ENCODE measurements at places on chromosomes 7 and 10.

GRCh38 chr7:42740408-42740807, 171.5 kb downstream of the C7orf25 start:
- DNase-seq = no peak

GRCh38 chr7:6020371-6021286, 10.5 kb upstream of the ANKRD61 start:
- no peak for DNase-seq

DNA sequence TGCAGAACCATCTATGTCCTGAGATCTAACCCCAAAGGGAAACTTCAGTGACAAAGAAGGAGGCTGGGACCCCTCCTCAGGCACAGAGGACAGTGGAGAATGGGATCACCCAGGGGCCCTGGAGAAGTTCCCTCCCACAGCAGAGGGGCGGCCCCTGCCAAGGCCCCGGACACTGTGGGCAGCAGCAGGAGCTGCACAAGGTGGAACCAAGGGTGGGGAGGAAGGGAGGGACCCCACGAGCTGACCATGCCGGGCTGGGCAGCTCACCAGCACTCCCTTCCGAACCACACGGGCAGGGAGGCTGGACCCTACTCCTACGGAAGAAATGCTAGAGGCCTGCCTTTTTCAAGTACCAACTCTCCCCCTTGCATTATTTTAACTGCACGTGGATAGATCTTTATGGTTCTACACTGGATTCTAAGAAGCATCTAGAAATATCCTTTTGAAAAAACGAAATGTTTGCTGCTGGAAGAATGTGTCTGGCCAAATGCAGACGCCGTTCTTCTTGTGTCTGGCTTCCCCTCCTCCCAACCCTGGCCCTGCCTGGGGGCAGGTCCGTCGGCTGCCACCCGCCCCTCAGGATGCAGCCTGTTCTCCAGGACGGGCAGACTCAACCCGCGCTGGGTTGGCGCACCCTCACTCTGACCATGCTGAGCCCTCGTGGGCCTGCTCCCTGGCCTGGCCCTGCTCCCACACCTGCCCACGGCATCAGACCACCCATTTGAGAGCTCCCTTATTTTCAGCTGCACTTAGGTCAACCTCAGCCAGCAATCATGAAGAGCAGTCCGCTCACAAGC, 193.9 kb downstream of the TCERG1L start:
- DNase-seq = no peak

- no peak for DNase-seq
These were observed 77.3 kb downstream of the CDC14C start for GRCh38 chr7:49001610-49002033.

DNA sequence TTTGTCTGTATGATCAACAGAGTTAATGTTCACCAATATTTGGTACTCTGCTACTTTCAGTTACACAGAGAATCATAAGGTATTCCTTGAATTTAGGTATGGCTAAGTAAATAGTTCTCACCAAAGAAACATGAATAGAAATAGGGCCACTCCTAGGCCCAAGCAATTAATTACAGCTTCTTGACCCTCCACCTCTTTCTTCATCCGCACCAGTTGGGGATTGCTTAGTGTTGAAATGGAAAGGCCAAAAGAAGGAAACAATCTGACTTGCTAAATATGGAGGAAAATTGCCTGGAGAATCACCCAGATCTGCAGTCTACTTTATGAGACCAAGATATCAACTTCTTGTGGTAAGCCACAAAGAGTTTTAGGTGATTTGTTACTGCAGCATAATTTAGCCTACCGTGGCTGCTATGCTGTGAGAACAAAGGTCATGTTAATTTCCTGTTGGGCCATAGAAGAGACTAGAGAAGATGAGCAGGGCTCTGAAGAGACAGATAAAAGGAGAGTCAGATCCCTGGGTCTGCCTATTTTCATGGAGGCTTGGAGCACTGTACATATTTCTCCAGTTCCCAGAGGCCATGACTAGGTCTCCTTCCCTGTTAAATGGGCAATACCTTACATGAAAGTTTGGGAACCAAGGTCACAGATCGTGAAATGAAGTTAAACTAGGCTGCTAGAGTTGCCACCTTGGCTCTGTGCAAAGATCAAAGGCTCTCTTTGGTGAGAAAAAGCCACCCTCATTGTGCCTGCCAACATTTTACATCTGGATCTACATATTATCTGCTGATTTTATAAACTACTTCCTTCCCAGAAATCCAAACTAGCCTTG, 93.3 kb upstream of the GDF10 start:
- no peak for DNase-seq

- DNase-seq = peak; percentile 79
These were observed 82.1 kb upstream of the PDGFA start for GRCh38 chr7:601595-602340.

GRCh38 chr10:380313-380940, 245.2 kb downstream of the ZMYND11 start:
- DNase-seq = no peak

GRCh38 chr7:127786184-127786583, 134.2 kb downstream of the SND1 start:
- DNase-seq = no peak

- no peak for DNase-seq
These were observed 28.5 kb downstream of the PRLHR start for GRCh38 chr10:118566911-118567310.

DNA sequence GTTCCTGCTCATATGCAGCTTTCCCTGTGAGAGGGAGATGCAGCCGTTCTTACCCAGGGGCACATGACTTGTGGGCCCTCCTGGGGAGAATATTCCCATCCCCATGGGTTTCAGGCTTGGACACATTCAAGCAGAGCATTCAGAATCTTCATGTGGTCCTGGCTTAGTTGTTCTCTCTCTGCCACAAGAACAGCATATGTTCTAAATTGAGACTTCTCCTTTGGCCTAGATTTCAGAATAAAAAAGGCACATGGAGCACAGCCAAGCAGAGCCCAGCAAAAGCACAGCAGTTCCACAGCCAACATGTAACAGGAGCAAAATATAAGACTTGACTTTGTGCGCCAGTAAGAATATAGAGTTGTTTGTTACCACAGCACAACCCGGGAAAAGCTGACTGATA, 306.4 kb upstream of the MYO3A start:
- no peak for DNase-seq

GRCh38 chr10:123926401-123927264, 35.0 kb upstream of the CPXM2 start:
- no peak for DNase-seq

- DNase-seq = no peak
These were observed 215.3 kb upstream of the GLI3 start for GRCh38 chr7:42452356-42452755.

DNA sequence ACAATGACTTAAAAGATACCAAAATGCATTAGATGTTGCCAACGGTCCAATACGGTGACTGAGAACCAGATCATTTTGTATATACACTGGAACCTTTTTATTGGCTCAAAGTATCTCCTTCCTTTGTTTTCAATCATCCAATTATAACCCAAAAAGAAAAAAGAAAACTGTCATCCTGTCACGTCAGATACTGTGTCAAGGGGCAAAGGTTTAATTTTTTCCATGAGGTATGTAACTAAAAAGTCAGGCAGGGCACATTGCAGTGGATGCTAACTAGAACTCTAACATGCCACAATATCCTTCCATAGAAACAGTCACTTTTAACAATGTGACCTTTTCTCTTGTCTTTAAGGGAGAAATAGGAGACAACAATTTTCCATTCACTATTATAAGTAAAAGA, 267.6 kb upstream of the NEBL start:
- no peak for DNase-seq

- no peak for DNase-seq
These were observed 77.7 kb downstream of the RBM33 start for GRCh38 chr7:155722118-155722517.

DNA sequence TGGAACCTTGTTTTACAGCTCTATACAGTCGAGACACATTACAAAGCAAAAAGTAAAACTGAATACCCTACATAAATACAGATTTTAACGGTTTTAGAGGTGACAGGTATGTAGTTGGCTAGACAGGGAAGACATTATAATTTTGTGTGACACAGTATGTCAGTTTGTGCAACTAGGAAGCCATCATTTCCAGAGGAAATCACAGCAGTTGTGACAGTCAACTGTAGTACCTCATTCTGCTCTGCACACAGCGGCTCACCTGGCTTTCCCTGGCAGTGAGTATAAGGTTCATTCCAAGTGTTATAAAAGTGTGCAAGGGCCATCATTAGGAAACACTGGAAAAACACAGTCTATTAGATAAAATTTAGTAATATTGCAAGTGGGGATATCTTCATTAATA, 501.6 kb upstream of the PHF14 start:
- no peak for DNase-seq

DNA sequence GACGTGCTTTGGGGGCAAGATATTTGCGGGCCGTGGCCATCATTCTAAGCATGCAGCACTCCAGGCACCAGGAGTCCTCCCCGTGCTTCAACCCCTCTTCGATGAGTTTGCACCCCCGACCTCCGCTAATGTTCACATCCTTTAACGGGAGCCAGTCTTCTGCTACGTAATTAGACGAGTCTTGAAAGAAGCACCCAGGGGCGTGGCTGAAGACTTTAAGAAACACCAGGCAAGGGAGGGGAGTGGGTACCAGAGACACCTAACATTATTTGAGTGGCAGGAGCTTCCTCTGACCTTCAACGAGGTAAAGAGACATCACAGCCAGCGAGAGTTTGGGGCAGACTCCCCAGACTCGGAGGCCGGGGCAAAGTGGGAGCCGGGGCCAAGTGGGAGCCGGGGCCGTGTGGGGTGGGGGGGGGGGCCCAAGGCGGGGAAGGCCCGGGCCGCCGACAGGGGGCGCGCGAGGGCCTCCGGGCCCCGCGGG, 31.1 kb upstream of the TOMM7 start:
- no peak for DNase-seq

DNA sequence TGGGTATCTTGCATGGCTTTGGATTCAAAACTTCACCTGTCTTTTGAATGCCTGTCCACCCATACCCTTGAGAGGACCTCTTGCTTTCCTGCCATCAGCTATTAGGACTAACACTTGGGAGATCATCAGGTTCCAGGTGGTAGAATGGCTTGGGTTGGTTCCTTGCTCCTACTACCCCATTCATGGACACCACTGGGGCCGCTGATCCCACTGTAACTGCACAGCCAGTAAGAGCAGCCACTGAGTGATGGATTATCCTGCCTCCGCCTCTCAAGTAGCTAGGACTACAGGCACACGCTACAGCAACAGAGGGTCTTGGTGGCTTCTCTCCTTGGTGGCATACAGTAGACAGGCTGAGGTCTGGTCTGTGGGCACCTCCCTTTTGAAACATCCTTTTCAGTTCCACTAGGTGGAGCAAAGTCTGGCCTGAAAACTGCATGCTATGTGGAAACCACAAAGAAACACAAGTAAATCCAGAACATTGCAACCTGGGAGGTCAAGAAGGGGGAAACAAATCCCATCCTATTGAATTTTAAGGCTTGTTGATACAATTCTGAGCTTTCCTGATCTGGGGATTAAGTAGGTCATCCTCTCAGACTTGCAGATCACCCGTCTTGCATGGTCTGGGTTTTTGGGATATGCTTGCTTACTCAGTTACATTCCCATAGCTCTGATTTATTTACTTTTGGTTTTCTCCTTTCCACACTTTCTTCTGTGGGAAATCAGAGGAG, 9.4 kb downstream of the WBP1L start:
- DNase-seq = peak; percentile 53

DNA sequence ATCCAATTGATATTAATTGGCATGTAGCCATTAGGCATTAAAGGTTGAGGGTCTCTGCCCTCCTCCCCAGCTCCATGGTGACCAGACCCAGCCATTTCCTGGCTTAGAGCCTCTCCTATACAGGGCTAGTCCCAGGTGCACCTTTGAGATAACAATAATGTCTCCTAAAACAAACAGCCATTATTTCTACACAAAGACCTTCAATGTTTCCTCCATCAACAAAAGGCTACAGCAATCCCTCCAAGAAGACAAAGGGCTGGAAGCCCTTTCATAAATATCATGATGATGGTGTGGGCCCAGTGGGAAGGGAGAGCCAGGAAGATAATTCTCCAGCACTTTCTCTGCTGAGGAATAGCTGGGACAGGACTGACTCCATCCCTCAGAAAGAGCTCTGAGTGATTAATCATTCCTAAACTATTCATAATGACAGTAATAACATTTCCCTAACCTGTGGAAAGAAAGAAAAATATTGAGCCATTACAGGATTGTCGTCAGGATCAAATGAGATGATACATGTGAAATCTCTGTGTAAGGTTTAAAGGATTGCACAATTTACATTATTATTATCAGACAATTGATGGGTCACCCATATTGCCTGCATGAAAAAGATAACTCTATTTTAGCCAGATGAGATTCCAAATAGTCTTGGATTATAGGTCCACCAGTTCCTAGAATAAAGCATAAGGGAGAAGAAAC, 10.2 kb downstream of the PKD2L1 start:
- DNase-seq = no peak

DNA sequence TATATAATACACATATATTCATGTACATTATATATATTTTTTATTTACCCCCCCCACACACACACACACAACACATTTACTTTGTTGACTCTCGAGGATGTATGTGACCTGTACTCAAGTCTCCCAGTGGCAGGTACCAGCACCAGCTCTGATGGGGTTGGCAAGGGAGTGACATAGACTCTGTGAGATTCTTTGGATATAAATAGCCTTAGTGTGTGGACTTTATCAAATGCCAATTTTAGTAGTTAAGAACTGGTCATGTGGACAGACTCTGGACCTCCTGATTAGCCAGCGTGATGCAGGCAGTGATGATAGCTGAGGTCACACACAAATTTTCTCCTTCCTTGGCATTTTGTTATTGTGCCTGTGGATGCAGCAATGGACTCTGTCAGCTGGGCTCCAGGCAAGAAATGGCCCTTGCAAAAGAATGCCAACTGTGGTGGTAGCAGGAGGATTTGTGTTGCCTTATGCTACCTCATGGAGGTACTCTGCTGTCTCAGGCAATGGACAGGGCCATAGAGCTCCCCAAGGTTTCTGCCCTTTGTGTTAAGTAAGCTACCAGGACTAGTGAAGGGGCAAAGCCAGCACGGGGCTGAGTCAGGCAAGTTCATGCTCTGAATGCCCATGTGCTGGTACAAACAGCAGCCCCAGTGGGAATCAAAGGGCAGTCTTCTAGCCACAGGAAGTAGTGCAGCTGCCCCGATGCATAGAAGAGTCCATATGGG, 224.6 kb upstream of the ZWINT start:
- DNase-seq = no peak

- peak; percentile 22 for DNase-seq
These were observed 76.4 kb downstream of the OAT start for GRCh38 chr10:124342136-124342820.

GRCh38 chr7:155922067-155922816, 110.0 kb upstream of the SHH start:
- no peak for DNase-seq

DNA sequence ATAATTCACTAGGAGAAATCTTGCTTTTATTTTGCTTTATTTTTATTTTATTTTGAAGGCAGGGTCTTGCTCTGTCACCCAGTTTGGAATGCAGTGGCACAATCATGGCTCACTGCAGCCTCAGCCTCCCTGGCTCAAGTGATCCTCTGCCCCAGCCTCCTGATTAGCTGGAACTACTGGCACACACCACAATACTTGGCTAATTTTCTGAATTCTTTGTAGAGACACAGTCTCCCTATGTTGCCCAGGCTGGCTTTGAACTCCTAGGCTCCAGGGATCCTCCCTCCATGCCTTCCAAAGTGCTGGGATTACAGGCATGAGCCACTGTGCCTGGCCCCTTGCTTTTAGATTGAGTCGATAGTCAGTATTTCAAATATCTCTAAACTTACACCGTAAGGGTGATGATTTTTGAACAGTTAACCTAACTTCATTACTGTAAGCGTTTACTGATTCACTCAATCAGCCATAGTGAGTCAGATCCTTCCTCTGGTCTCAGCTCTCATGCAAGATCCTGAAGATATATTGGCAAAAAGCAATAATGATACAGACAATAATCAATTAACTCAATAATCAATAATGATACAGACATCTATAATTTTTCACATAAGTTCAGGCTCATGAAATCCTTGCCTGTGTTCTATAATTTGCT, 239.5 kb downstream of the KIAA1217 start:
- DNase-seq = no peak
